ENCODE measurements at places on chromosomes 16 and 17.

DNA sequence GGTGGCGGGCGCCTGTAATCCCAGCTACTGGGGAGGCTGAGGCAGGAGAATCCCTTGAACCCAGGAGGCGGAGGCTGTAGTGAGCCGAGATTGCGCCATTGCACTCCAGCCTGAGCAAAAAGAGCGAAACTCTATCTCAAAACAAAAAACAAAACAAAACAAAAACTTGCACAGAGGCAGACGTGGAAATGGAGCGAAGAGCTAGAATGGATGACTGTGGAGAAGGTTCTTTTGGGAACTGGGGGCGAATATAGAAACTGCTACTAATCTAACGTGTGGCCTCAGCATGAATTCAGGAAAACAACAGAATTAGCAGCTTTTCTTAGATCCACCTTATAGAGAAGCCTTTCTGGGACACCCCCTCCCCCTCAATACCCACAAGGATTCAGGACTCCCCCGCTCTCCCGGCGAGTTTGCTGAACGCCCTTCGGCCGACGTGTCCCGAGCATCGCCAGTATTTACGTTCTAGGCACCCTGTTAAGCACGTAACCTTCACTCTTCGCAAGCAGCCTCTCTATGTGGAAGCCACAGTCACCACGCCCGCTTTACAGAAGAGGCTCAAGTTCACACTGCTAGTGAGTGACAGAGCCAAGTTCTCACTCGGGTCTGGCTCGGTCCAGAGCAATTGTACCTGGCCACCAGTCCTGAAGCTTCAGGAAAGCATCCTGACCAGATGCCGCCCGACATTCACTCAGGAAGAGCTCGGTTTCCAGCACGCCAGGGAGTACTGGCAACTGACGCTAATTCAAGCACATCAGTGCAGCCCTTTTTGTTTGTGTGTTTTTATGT is 13.3 kb upstream of the ABR start:
- DNase-seq: no peak

DNA sequence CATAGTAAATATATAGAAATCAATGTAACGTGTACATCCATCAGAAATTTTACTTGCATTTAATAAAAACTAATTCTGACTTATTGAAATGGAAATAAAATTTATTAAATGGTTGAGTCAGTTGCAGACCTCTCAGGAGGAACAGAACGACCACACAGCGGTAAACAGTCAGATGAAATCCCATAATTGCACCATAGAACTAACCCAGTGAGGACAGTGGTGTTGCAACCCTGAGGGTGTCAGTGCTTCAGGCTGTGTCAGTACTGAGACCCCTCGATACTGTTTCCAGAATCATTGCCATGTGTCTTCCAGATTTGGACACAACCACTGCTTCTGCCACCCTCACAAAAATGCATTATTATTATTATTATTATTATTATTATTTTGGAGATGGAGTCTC is 29.0 kb upstream of the SSTR2 start:
- no peak for DNase-seq

GRCh38 chr16:65406933-65407332 is 285.1 kb upstream of the CDH11 start:
- DNase-seq: no peak

DNA sequence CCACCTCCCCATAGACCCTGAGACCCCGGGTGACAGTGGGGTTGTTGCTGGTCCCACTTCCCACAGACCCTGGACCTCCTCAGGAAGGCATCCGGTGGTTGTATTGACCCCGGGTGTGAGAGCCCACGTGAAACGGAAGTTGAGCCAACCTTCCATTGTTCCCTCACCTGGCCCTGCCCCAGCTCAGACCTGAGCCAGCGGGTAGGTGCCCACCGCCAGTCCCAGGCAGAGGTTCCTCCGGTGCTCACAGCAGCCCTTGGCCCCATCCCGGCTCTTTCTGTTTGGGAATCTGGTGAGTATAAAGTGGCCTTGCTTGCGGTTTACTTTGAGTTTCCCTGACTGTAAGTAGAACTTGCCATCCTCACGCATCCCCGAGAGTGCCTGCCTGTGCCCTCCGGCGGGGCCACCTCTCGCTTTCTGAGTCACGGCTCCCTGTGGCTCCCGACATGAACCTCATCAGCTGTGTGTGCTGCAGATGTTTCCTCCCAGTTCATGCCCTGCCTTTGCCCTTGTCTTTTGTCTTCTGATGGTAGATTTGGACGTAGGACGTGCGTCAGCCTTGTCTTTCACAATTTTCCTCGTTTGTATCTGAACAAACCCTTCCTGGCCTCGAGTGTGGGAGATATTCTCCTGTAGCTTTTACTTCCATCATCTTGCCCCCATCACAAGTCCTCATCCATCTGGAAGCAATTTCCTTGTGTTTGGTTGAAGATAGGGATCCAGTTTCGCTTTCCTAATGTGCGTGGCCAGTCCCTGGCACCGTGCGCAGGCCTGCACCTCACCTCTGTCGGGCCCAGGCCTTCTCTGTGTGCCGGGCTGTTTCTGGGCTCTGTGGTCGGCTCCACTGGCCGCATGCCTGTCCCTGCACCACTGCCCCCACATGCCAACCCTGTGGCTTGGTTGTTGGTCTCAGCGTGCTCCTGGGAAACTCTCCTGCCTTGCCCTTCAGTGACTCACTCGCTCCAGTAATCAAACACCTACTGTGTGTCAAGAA is 76.0 kb downstream of the METRNL start:
- DNase-seq: no peak
